ENCODE measurements at places on chromosomes 7 and 10.

- DNase-seq = no peak
These were observed 107.1 kb downstream of the ABLIM1 start for GRCh38 chr10:114550756-114551635.

DNA sequence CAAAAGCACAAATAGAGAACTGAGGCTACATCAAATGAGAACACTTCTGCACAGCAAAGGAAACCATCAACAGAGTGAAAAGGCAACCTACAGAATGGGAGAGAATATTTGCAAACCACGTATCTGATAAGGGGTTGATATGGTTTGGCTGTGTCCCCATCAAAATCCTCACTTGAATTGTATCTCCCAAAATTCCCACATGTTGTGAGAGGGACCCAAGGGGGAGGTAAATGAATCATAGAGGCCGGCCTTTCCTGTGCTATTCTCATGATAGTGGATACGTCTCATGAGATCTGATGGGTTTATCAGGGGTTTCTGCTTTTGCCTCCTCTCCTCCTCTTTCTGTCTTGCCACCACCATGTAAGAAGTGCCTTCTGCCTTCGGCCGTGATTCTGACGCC lies 120.6 kb upstream of the FRMD4A start:
- no peak for DNase-seq

- DNase-seq = no peak
These were observed 62.2 kb downstream of the LANCL2 start for GRCh38 chr7:55427342-55427741.

DNA sequence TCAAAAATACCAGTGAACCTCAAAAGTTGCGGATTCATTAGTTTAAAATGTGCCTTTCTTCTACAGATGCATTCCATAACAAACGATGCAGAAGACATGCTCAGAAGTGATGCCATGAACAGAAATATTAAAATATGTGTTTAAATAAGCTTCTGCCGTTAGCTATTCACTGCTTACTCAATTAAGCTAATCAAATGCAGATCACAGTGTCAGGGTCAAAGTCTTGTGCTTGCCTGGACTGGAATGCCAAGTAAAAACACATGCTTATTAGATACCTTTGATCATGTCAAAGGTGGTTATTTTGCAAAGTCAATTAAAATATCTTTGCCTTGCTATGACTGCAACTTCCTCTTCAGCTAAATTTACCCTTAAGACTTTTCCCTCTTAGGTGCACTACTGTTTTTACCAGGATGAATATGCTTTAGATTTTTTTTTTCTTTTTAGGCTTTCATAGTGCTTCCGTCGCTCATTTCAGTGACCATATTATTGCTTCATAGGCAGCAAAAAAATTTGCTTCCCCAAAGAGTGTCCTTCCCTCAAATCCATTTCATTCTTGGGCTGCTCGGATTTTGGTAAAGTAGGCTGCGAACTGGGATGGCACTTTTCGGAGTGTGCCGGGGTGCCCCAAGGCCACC lies 905 bp downstream of the ASB13 start:
- DNase-seq = no peak

- no peak for DNase-seq
These were observed 26.8 kb upstream of the FOXK1 start for GRCh38 chr7:4655311-4655710.

- no peak for DNase-seq
These were observed 278.1 kb upstream of the NRP1 start for GRCh38 chr10:33612551-33612950.

DNA sequence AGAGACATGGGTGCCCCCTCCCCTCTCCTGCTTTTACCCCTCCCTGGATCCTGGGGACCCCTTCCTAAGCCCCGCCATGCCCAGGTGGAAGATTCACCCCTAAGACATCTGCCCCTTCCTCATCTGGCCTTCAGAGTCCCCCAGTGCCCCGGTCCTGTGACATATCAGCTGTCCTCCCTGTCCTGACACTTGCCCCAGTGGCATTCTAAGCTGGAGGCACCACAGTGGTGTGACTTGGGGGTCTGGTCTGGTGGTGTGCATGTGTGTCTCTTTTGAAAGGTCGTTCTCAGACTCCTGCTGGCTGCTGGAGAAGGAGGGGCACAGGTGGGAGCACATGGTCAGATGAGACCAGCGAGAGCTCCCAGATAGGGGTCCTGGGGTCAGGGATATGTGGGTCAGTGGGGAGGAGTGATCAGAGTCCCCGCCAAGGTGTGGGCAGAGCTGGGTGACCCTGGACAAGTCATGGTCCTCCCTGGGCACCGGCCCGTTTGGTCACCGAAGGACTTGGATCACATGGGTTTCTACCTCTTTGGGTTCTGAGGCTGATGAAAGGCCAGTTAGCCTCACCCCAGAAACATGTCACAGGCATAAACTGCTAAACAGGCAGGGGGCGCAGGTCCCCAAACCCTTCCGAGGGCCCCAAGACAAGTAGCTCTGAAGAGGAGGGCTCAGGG lies 645 bp upstream of the TFR2 start:
- DNase-seq = no peak

DNA sequence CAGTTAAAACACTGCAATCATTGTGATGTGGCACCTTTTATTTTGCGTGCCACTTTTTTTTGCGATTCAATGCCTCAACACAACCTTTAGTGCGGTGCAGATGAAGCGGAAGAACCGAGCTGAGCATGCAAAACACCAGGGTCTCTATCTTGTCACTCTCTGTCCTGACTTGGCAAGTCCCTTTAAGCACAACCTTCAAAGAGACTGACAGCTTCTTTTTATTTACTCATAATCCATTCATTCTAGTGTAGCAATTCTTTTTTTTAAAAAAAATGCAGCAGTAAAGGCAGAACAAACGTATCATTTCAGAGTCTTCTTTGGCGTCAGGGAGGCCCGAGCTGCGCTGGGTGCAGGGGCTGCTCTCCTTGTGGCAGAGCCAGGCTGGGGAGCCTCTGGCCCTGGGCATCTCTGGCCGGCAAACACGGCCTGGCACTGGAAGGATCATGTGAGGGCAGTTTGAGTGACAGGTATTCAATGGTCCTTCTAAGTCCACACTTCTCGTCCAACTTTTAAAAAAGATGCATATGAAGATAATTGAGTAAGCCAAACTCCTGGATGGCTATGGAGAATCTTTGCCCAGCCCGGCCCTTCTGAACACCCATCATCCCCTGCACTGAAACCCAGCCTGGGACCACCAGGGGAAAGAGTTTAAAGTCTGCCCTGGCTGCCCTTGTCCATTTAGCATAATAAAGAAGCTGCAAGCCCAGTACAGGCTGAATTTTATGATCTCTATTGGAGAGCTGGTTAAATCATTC lies 3.9 kb downstream of the PTF1A start:
- DNase-seq = no peak

GRCh38 chr7:42736931-42737330 lies 174.9 kb downstream of the C7orf25 start:
- no peak for DNase-seq

DNA sequence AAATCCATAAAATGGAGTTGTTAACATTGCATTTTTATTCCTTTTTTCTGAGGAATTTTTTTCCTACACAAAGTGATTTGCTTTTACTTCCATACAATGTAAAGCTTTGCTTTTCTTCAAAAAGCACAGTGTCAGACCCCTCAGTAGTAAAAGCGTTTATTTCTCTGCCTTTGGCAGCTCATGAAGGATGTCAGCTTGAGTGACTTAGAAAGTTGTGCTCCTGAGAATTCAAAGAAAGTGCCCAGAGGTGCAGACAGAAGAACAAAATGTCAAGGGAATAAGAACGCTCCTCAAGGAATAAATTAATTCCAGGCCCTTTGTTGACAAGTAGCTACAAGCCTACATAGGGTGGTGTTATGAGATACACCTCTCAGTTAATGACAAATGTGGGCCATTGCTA lies 369.3 kb upstream of the ADARB2 start:
- no peak for DNase-seq
